ENCODE measurements at places on chromosomes 7 and 10. TPM values are rescaled to one million over a fixed set of nuclear protein-coding genes. Genes with fewer than 3 reads are reported as not detected.

The POM121C gene
- 3.4 TPM for total RNA-seq

The WDFY4 gene
- not detected for total RNA-seq

DNA sequence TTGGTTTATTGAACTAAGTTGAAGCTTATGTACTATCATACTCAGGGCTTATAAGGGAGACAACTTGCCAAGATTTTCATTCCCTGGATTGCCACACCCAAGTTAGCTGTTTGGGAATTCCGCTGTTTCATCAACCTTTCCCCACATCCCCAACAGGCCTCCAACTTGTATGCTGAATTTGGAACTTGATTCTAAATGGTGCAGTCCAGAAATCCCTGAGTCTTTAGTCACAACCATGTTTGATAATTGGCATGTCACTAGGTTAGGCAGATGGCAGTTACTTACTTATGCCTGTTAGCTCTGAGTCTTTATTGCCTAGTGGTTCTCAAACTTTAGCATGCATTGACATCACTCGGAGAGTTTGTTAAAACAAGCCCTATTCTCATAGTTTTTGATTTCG lies 135.4 kb upstream of the PRPS1L1 start:
- no peak for DNase-seq

The GRID2IP gene
- total RNA-seq, result not detected

The PGAM2 gene
- total RNA-seq, result 2.8 TPM

- DNase-seq, result no peak
These were observed 1061.1 kb downstream of the SORCS3 start for GRCh38 chr10:105702211-105702610.

The SP8 gene
- total RNA-seq, result not detected

DNA sequence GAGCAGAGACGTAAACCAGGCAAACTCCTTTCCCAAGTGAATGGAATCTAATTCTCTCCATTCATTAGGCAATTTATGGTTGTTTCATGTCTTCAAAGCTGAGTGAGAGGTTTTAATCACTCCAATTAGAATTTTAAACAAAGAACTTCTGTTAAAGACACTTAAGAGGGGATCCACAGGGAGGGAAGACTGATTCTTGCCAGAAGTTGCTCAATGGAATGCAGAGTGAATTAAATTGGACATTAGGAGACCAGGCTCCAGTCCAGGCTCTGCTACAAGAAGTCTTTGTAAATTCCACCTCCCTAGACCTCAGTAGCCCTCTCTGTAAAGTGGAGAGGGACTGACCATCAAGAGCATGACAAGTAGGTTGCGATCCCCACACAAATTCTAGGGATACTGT lies 130.7 kb upstream of the TMEM72 start:
- no peak for DNase-seq

- peak; percentile 95 for DNase-seq
These were observed 67.7 kb downstream of the COL13A1 start for GRCh38 chr10:69869291-69869961.

GRCh38 chr10:122287570-122287969 lies 16.5 kb downstream of the BTBD16 start:
- no peak for DNase-seq

DNA sequence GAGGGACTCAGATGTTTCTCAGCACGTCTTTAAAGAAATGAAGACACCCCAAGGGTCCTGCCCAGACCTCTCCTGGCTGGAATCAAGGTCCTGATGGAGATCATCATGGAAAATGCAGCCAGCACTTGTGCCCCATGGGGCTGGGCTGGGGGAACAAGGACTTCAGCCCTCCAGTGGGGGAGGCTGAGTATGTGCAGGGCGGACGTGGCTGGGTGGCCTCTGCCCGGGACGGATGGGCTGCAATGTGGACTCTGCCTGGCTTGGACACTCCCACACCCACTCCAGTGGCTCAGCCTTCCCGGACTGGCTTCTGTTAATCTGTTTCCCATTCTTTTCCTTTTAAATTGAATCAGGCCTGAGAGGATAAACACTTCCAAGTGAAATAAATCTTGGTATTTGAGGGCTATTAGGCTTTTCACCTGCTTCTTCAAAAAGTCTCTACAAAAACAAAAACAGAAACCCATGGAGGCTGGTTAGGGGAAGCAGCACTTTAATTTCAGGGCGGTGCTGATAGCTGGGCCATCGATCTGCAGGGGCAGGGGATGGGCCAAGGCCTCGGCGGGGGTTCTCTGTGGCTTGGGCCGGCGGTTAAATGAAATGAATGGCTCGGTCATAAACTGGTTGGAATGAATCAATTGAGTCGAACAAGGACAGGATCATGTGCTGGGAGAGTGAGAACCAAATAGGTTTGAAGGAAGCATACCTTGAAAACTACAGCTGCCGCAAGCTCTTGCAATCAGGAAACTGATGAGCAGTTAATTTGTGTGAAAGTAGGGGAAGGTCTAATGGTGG lies 51.4 kb downstream of the ADARB2 start:
- no peak for DNase-seq
